Left colon (tissue), 2 donors: ENCODE measurements at places on chromosomes 7 and 10.
A peak's percentile ranks its signal among the peaks of the same experiment; 100 is the strongest.

- no peak for DNase-seq
These were observed 55.3 kb downstream of the PPP1R9A start for GRCh38 chr7:94962661-94963060.

- DNase-seq, result peak; percentile 36
These were observed 50.9 kb downstream of the TFAM start for GRCh38 chr10:58436071-58436470.

GRCh38 chr10:102743078-102743587, 615 bp upstream of the WBP1L start:
- DNase-seq, result no peak

- no peak for DNase-seq
These were observed 507.3 kb upstream of the GALNT17 start for GRCh38 chr7:70624500-70625103.

DNA sequence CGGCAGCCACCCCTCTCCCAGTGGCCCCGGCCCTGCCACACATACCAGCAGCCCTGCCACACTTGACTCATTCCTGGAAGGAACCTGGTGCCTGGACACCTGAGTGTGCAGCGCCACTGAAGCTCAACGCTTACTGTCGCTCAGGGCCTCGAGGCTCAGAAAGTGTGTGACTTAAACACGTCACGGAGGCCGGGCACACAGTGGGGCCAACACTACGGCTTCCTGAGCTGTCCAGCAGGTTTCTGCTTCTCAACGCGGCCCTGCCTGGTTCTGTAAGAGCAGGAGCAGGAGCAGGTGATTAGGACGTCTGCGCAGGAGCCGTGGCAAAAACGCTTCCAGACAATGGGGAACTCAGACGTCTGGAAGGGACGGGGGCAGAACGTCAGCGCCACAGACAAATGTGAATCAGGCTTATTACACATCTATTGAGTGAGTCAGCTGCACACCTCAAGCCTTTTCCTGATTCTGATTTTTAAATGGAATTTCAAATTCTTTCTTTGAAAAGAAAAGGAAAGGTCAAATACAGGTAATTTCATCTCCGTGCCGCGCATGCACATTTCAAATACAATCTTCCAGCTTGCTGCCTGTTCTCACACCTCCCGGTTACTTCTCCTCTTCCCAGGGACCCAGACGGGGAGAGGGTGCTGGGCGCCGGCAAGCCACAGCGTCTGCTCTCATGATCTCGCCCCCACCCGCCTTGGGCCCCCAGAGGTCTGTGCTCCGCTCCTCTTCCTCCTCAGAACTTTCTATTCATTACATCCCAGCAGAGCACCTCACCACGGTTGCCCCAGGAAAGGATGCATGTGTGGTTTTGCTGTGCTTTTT, 66.6 kb downstream of the ADARB2 start:
- no peak for DNase-seq

- DNase-seq, result no peak
These were observed 21.6 kb upstream of the SAR1A start for GRCh38 chr10:70191972-70192305.

DNA sequence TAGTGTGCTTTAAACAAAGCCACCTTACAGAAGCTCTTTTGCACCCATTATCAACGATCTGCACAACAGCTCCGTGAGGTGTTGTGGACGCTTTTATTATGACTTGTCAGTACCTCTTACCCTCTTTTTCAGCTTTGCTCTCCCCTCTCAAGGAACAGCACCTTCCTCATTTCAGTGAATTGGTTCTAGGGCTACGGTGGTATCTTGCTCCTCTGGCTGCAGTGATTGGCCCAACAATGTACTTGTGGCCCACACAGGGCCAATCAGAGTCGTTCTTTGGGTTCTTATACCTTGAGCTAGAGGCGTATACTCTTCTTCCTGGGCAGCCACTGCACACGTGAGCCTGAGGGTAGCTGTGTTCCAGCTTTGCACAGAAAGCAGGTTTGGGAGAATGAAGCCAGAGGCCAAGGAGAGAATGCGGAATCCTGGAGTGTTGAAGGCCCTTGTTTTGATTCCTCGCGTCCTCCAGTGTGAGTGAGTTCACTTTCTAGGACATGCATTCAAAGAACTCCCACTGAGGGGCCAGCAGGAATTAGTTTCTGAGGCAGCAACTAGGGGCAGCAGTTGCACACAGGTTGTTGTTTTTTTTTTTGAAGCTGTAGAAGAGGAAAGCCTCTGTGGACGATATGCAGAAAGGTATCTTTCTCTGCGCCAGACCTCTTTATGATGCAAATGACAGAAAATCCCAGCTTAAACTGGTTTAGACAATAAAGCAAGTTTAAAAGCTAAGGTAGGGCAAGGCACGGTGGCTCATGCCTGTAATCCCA, 49.8 kb upstream of the PDZD8 start:
- no peak for DNase-seq

DNA sequence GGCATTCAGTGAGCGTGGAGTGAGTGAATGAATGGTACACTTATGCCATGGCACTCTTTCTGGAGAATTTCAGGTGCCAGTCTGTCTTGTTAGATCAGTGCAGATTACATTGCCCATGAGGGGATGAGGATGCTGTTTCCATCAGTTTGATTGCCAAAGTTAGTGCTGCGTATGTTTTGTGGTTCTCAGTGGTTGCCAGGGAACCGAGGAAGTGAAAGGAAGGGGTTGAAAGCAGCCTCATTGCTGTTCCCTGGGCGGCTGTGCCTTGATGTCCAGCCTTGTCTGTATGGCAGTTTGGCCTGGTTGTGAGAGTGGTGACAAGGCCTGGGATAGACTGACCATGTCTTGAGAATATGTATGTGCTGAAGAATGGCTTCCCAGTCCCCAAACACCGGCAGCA, 30.2 kb downstream of the WBP1L start:
- DNase-seq, result peak; percentile 18

DNA sequence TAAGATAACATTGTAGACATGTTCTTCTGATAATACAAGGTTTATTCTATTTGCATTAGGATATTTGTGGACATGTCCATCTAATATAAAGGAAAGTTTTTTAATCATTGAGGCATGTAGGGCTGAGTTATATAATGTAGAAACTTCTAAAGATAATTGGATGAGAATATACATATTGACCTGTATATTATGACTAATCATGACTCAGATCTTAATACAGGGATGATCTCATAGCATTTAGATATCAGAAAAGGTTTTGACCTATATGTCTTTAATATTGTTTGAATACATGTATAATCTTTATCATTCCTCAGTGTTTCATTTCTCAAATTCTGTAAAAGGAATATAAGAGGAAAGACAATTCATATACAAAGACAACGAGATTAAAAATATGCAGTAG, 39.2 kb downstream of the CD36 start:
- DNase-seq, result no peak

DNA sequence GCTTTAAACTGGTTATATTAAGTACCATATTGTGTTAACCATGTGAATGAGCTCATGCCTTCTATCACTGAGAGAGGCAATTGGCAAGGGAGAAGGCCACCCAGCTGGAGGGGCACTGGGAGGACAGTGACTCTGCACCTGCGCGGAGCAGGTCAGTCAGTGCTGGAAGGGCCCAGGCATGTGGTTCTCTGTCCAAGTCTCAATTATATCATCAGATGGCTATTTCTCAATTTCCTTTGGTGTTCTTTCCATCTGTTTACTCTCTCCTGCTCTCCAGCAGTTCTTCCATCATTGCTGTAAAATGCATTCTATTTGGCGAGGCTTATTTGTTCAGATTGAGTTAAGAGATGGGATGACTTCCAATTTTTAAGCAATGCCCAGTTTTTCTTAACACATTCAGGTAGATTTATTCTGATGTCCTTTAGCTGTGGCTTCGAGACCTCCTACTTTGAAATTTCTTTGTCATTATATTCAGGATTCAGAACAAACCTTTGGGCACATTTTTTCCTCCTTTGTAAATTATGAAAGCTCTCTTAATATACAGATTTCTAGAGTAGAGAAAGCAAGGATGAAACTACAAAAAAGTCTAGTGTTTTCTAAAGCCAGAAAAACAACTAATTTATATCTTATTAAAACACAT, 159.3 kb downstream of the BMPER start:
- no peak for DNase-seq

GRCh38 chr7:108409146-108409545, 47.1 kb downstream of the NRCAM start:
- DNase-seq, result no peak

DNA sequence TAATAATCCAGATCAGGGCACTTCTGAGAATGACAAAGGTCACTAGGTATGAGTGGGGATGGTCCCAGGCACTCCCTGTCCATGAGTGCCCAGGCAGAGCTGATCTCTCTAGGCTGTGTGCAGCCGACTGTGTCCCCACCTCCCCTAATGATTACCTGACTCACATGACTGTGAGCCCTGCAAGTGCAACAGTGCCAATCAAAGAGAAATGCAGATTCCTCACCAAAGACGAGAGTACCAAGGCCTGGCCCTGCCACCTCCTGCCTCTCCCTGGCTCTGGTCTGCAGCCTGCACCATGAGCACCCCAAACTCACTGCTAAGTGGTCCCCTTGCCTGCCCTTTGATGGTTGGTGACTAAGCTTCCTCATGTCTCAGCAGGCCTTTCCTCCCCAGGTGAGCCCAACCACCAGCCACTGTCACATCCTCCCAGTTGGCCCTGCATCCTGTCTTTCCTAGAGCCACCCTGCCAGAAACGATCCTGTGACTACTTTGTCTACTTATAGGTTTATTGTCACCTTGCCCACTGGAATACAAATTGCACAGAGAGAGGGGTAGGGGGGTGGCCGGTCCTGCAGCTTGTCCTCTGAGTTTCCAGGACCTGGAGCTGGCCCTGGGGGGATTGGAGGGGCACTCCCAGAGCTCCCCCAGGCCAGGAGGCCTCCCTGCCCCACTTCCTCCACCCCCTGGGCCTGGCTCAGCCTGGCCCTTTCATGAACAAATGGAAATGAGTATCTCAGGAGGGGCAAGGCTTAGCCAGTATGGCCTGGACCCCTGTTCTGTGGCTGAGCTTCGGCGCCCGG, 22.4 kb upstream of the GDF10 start:
- no peak for DNase-seq

DNA sequence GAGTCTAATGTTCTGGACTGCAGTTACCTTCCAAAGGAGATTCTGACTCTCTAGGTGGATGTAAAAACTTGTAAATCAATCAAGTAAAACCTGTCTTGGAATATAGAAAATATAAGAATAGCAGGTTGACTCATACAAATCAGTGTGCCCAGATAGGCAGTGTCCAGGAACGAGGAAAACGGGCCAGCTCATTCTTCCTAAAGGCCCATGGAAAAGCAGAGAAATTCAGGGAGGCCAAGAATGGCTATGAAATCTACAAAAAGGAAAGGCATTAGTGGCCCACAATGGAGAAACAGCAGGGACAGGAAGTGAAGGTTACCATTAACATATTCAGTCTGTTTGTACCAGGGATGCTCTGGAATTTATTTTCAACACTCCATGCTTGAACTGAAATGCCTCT, 14.9 kb downstream of the GLI3 start:
- DNase-seq, result no peak

DNA sequence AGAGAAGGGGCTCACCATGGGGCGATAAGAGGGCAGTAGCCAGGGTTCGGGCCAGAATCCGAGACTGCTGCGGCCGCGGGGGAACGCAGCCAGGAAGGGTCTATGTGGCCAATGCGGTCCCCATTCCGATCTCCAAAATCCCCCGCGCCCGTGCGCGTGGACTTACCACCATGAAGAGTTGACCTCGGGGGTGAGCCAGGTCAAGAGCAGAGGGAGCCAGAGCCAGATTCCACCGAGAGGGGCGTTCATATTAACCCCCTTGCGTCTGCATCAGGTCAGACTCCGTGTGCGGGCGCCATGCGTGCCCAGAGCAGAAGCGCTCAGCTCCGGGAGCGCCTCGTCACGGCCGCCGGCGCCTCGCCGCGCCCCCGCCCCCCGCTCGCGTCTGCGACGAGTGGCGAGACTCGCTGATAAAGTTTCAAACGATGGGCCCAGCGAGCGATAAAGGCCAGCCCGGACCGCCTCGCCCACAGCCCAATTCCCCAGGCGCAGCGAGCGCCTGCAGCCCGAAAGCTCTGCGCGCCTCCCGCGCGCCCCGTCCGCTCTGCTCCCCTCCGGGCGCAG, at the start of gene WNT2:
WNT2 (minus strand) TSS at position 318 of the 564 bp plus-strand sequence; CDS start at position 249, 69 bp downstream.
- DNase-seq, result no peak

GRCh38 chr10:71270301-71271220, 48.5 kb upstream of the SLC29A3 start:
- DNase-seq, result no peak

GRCh38 chr10:14532473-14533251, 201.9 kb upstream of the FRMD4A start:
- DNase-seq, result peak; percentile 62

- no peak for DNase-seq
These were observed 25.1 kb upstream of the PROSER2 start for GRCh38 chr10:11797847-11798633.

DNA sequence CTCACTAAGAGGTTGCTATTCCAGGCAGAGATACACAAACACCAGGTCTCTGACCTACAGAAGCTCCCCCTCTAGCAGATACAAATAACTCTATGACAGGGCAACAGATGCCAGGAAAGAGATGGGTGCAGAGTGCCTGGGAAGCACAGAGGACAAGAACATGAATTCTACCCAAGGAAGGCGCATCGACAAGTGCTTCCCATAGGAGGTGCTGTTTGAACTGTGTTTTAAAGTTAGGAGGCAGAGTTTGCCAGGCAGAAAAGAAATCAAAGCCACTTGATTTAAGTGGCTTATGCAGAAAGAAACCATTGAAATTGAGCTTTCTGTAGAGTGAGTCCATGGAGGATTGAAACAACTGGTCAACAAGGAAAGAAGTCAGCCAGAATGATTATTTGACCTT, 35.3 kb upstream of the EGR2 start:
- DNase-seq, result no peak

GRCh38 chr7:464454-465401, 54.9 kb downstream of the PDGFA start:
- no peak for DNase-seq

GRCh38 chr10:19578571-19578970, 237.7 kb upstream of the PLXDC2 start:
- no peak for DNase-seq

- peak; percentile 40 for DNase-seq
These were observed 39.0 kb downstream of the TET1 start for GRCh38 chr10:68598978-68599770.

- no peak for DNase-seq
These were observed 111.7 kb upstream of the COBL start for GRCh38 chr7:51428217-51428887.

DNA sequence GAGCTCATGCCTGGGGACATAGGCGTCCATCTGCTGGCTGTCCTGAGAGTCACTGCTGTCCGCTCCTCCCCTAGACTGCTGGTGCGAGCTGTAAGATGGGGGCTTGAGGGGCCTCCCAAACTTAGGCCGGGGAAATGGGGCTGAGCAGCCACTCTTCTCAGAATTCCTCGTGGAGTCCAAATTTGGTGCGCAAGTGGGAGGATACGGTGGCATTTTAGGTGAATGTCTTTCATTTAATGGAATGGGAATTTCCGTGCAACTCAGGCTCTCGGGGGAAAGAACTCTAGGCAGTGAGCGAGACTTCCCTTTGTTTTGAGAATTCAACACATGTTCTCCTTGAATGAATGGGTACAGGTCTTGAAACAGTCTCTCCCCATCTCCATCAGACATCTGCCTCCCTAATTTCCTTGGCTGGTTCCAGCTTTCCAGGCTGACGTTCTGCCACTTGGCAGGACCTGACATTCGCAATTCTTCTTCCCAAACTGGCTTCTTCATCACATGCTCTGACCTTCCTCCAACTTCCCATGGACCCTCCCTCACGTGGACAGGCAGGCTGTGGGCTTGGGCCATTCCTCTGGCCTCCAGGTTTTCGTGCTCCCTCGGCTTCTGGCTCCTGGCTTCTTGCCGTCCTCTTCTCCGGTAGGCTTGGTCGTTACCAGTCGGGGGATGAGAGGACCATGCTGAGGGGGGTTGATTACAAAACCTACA, 30.1 kb downstream of the JCAD start:
- no peak for DNase-seq
